Stimulated activated CD8-positive, alpha-beta memory T cell treated with anti-CD3 and anti-CD28 coated beads, Interleukin-2, amount 100 ng/mL, for 1 hour (primary cell): ENCODE measurements at places on chromosomes 1 and 21.

DNA sequence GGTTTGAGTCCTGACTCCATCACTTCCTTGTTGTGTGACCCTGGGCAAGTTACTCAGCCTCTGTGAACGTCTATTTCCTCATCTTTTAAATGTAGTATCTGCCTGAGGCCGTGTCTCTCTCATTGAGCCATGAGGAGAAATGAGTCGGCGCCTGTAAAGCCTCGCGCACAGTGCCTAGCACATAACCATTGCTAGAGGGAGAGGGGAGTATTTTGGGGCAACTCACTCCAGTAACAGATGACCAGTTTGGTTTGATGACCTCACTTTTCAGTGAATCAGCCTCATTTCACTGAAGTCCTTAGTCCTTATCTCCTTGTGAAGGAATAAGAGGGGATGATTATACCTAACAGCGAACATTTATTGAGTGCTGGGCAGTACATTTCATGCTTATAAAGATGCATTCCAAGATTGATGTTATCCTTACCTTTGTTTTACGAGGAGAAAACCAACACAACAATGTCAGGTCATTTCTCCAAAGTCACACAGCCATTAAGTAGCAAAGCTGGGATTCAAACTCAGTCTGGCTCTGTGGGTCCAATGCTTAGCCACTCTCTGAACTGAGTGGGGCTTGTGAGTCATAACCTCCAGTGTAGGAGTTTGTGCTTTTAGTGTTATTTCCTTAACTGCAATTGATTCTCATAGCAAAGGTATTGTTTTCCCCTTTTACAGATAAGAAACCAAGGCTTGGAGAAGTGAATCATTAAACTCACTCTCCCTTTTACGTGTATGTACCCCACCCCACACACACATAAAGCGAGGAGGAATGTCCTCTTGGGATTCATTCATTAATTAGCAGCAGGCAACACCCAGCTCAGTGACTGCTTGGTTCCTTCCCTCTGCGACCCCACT is 25.9 kb downstream of the KCNC4 start:
- no peak for DNase-seq

GRCh38 chr1:41975121-41975520 is 56.4 kb upstream of the HIVEP3 start:
- DNase-seq = no peak

DNA sequence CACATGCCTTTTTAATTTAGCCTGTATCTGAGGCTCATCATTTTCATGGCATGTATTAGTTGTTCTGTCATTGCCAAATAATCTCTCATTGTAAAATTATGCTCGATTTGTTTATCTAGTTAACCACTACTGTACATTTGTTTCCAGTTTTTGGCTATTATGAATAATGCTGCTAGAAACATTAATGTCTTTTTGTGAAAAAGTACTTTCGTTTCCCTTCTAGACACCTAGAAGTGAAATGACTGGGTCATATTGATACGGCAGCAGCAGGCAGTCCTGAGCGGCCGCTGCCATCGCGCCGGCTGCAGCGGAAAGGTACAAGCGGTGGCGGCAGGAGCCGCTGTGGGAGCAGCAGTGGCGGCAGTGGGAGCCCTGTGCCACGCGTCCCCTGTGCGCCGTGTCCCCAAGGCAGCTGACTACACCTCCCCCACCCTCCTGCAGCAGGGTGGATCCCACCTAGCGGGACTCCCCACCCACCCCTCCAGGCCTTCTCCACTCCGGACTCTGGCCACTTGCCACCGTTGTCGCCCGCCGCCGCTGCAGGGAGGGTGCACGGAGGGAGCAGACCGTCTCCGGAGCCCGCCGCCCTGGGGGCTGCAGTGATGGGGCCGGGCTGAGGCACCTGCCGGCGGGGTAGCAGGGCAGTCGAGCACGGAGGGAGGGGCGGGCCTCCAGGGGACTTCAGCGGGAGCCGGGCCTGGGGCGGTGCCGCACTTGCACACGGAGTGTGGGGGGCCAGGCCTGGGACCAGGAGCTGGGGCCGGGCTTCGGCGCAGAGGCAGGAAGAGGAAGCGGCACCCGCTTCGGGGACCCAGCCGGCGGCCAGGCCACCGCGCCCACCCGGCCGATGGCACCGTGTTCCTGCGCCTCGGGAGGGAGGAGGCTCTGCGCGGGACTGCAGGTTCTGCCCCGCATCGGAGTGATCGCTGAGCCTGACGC is 66.8 kb upstream of the RGS7 start:
- DNase-seq = no peak

- no peak for DNase-seq
Observed at GRCh38 chr1:167641786-167642500, 11.9 kb downstream of the RCSD1 start.

DNA sequence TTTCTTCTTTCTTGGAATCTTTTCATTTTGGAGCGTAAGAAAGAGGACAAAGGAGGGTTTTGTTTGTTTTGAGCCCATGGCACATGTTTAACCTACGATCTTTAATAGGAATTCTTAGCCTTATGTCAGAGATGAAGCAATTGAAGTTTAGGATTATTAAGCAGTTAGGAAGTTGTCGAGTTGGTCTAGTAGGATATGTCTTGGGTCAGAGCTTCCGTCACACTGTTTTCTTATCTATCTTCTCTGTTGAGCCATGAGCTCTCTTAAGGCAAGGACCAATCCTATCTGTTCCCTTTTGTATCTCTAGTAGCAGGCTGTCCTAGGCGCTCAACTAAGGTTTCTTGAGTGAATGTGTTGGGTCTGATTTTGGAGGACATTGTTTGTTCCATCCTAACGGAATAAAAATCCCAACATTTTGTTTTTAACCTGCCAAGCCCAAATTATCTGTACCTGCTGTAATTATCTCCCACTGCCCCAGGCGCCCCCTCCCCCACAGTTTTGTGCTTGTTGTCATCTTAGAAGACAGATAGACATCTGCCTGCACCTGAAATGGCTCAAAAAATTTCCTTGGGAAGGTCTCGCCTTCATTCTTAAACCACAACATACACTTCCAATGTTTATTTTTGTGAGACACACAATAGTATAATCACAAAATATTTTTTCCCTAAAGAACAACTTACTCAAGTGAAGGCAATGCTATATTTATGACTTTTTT is 95.3 kb upstream of the GADD45A start:
- DNase-seq = no peak

GRCh38 chr1:25905680-25906643 is at the start of gene STMN1:
STMN1 (minus strand) TSS chr1:25906419; CDS start chr1:25904676, 1,743 bp downstream.
- DNase-seq = peak; percentile 70

GRCh38 chr1:25531082-25531461 is 12.3 kb upstream of the LDLRAP1 start:
- DNase-seq = no peak

DNA sequence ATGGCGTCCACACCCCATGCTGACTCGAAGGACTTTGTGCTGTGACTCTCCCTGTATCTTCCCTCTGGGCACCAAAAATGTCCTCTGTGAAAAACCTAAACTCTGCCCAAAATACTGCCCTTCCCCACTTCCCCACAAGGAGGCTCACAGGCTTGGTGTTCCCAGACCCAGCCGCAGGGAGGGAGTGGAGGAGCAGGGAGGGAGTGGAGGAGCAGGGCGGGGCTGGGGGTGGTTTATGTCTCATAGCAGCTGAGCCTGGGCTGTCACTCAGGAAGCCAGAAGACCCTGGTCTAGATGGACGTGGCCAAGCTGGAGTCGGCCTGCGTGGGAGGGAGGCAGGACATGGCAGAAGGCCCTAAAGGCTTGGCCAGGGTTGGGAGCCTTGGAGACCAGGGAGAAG is 461.7 kb downstream of the PTPRU start:
- DNase-seq = no peak

DNA sequence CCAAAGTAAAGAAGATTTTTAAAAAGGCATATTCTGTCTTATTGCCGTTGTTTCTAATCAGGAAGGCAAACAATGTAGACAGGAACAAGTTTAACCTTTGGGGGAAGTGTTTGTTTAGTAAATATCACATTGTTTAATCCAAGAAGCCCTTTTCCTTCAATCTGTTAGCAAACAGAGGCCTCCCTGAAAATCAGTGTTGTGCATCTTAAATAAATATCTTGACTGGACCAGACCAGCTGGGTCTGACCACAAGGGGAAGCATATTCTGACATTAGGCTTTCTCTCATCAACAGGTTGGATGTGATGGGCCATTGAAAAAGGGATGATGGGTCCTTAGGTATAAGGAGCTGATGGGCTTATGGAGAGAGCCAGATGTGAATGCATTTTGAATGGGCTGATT is 81.8 kb upstream of the SGIP1 start:
- DNase-seq = no peak

DNA sequence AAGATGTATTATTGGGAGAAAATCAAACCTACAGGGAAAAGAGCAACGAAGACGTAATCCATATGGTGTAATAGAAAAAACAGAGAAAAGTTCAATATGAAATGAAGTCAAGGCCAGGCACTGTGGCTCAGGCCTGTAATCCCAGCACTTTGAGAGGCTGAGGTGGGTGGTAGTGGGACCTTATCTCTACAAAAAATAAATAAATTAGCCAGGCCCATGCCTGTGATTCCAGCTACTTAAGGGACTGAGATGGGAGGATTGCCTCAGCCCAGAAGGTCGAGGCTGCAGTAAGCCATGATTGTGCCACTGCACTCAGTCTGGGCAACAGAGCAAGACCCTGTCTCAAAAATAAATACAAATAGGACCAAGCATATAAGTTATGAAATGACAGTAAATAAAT is 11.4 kb downstream of the DESI2 start:
- DNase-seq = no peak

- DNase-seq = no peak
Observed at GRCh38 chr1:57262472-57262871, 161.4 kb downstream of the DAB1 start.

GRCh38 chr1:238664139-238664538 is 722.2 kb upstream of the CHRM3 start:
- DNase-seq = no peak

GRCh38 chr1:19688041-19688842 is 23.6 kb downstream of the HTR6 start:
- peak; percentile 16 for DNase-seq

- no peak for DNase-seq
Observed at GRCh38 chr1:84936116-84936810, 43.3 kb upstream of the LPAR3 start.

DNA sequence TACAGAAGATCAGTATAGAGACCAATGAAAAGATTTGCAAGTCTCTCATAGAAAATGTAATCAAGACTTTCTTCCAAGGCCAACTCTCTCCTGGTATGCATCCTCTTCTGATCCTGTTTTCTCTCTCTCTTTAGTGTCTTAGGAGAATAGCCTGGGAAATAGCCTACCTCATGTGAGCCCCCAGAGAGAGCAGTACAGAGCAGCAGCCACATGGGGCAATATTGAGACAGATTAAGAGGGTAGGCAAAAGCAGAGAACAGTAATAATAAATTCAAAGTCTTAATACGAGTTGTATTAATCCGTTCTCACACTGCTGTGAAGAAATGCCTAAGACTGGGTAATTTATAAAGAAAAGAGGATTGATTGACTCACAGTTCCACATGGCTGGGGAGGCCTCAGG is 61.4 kb downstream of the RNASEL start:
- DNase-seq = no peak

GRCh38 chr1:187763976-187764375 is 935.2 kb downstream of the PLA2G4A start:
- no peak for DNase-seq

GRCh38 chr1:244424649-244425334 is 26.9 kb downstream of the ADSS2 start:
- no peak for DNase-seq

DNA sequence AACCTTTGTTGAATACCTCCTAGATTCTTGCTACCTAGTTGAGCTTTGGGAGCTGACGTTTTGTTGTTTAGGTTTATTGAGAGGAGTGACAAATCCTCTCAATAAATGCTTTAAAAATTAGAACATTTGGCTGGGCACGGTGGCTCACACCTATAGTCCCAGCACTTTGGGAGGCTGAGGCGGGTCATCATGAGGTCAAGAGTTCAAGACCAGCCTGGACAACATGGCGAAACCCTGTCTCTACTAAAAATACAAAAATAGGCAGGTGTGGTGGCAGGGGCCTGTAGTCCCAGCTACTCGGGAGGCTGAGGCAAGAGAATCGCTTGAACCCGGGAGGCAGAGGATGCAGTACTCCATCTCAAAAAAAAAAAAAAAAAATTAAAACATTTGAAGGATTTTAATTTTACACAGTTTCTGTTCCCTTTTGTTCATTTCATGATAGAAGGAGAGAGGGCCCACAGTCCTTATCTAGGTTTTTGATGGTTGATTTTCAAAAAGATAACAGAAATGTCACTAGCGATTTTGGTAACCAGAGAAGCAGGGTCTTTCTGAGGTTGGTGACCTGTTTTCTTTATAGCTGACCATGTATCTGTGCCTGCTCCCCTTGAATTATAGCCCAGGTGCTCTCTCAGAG is 44.2 kb upstream of the PIGV start:
- DNase-seq = no peak

- no peak for DNase-seq
Observed at GRCh38 chr1:85315789-85316188, 39.4 kb upstream of the BCL10 start.

GRCh38 chr1:26153966-26154532 is 4.8 kb upstream of the FAM110D start:
- no peak for DNase-seq

- no peak for DNase-seq
Observed at GRCh38 chr1:70208292-70208691, 2.9 kb upstream of the LRRC40 start.

DNA sequence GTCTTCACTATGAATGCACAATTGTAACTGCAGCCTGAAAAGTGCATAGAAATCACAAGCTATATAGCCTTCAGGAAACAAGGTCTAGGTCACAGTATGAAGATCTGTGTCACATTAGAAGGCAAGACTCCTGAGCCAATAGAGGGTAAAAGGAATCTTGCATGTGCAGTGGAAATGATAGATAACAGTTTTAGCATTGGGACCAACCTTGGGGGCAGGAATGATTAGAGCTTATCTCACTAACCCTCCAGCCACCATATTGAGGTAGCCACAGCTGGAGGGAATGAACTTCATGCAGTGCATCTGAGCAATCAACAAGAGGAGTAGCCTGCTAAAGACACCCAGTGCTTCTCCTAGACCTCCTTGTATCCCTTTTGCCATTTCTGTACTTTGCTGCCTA is 390.1 kb downstream of the LTN1 start:
- no peak for DNase-seq

DNA sequence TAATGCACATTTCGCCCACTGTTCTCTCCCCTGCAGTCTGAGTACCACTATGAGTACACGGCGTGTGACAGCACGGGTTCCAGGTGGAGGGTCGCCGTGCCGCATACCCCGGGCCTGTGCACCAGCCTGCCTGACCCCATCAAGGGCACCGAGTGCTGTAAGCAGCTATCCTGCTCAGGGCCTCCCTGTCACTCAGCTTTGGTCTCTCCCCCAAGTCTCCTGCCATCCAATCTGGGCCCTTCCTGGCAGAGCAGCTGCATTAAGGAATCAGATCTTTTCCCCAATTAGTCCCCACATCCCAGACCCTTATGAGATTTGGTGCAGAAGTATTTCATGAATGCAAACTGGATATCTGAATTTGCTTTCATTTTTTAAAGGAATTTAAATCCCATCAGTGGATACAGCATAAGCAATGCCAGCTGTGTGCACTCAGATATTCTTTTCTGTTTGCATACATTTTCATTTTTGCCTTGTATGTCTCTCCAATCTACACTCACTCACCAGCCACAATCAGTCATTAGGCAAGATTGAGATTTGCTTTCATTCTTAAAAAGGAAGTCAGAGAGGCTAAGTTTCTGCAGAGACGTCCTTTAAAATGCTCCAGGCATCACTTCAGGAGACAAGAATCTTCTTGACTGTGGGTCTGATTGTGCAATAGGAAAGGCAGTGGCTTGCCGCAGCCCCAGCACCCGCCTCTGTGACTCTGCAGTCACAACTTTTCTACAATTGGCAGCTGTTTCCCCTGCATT is 48.1 kb downstream of the ELAPOR1 start:
- no peak for DNase-seq
